Caco-2 (cell line): ENCODE measurements at places on chromosomes 16 and 17. TPM values are rescaled to one million over a fixed set of nuclear protein-coding genes. Genes with fewer than 3 reads are reported as not detected.
A peak's percentile ranks its signal among the peaks of the same experiment; 100 is the strongest.

DNA sequence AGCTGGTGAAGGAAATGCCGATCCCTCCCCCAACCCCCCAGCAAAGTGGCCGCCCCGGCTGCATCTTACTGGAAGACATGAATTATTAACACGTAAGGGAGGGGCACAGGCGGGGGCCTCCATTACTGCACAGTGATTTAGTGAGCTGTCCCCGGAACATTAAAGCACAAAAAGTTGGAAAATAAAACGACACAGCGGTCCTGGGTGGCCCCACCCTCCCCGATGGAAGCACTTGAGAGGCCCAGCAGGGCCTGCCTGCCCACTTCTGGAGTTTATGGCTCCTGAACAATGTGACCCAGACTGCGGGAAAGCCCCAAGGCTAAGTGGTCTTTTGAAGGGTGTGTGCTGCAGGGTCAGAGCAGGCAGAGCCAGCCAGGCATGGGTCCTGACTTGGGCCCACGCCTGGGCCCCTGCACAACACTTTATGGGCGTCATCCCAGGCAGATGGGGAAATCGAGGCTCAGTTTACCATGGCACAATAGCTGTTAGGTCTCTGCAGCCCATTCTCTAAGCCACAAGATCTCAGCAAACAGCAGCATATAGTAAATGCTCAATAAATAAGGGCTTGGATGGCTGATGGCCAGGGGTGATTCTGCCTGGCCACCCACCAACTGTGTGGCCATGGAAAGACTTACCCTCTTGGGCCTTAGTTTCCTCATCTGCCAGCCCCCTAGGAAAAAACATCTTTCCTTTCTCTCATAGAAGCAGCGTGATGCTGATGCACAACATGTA is 22.8 kb downstream of the CCDC102A start:
- peaks cover 26% of the 10 kb centered on the region for H3K4me1 ChIP-seq
- DNase-seq: peak; percentile 81
- peak overlapping the region; percentile 23 for H3K27ac ChIP-seq
- no peaks in the 10 kb centered on the region for H3K27me3 ChIP-seq

DNA sequence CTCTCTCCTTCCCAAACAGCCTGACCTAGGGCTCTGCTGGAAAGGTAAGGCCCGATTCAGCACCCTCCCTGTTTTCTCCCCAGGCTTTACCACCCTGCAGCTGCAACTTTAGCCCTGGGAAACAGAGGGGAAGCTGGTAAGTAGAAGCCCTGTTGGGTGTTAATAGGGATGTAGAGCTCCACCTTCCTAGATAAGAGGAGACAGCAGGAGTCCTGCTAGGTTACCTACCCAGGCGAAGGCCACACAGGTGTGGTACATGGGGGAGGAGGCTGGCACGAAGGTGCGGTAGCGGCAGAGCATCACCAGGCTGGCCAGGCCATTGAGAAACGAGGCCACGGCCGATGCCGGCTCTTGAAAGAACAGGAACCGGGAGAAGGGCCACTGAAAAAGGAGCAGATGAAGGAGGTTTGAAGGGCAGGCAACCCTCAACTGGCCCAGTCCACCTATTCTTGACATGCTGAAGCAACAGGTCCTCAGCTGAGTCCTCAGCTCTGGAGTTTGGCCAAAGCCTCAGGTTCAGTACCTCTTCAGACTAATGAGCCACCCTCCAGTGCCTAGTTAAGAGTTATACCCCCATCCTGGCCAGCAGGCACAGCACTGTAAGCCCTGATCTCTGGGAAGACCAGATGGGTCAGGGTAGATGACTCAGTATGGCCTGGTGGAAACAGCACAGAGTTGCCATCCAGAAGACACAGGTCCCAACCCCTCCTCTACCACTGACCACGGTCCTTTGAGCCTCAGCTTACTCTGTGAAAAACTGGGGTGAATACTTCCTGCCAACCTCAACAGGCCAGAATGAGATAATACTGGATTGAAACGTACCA is 3.3 kb downstream of the PGAP3 start:
- H3K27ac ChIP-seq: no peak overlapping the region
- H3K4me1 ChIP-seq: peaks cover 20% of the 10 kb centered on the region
- H3K36me3 ChIP-seq: no peaks in the 10 kb centered on the region
- no peaks in the 10 kb centered on the region for H3K27me3 ChIP-seq
- no peak overlapping the region for H3K4me3 ChIP-seq

GRCh38 chr16:68599586-68599985 is 45.5 kb upstream of the CDH3 start:
- H3K27ac ChIP-seq: no peak overlapping the region
- no peaks in the 10 kb centered on the region for H3K27me3 ChIP-seq
- no peak overlapping the region for H3K4me3 ChIP-seq
- no peak for DNase-seq
- no peaks in the 10 kb centered on the region for H3K4me1 ChIP-seq
- no peaks in the 10 kb centered on the region for H3K36me3 ChIP-seq

- H3K27ac ChIP-seq: peak overlapping the region; percentile 74
- H3K36me3 ChIP-seq: peaks cover 10% of the 10 kb centered on the region
- H3K4me3 ChIP-seq: no peak overlapping the region
- H3K27me3 ChIP-seq: no peaks in the 10 kb centered on the region
These were observed 54.4 kb upstream of the ICAM2 start for GRCh38 chr17:64074704-64075426.

DNA sequence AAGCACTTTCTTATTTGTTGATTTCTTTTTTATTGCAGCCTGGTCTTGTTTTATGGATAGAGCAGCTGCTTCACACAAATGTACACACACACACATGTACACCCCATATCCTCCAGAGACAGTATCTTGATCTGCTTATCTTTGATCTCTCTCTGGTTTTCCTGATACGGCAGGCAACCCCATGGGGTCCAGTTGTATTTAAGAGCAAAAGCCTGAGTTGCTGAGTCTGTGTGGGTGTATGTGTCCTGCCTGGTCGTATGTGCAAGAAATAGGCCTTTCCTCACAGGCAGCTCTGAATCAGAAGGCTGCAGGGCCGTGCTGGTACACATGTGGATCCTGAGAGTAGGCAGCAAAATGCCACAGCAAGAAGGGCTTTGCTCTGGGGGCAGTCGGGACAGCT is 14.6 kb upstream of the LGALS9 start:
- peaks cover 5% of the 10 kb centered on the region for H3K36me3 ChIP-seq
- H3K27me3 ChIP-seq: no peaks in the 10 kb centered on the region
- no peak overlapping the region for H3K4me3 ChIP-seq
- no peaks in the 10 kb centered on the region for H3K4me1 ChIP-seq

DNA sequence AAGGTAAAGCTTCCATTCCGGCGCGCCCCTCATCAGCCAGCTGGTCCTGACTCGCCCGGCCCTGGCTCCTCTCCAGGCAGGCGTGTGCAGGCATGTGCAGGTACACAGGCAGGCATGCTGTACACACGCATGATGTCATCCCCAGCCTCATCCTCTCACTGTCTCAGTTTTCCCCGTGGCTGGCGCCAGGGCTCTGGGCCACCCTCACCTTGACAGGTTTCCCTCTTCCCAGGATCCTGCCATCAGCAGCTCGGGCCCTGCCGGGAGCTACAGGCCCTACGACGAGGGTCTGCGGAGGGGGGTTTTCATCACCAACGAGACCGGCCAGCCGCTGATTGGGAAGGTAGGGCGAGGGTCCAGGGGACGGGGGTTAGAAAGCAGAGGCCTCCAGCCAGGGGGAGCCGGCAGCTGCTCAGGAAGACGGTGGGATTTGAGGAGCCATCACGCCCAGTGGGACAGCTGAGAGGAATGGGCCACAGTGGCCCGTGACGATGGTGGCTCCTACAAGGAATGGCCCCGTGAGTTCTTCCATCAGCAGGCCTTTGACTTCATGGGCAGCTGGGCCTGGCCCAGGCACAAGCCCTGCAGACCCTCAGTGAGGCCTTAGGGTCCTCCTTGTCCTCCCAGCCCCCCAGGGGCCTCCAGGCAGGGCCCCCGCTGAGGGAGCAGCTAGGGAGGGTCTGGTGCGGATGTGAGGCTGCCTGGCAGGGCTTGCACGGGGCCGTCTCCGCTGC is 8.5 kb downstream of the GAA start:
- H3K27me3 ChIP-seq: no peaks in the 10 kb centered on the region
- DNase-seq: no peak
- no peaks in the 10 kb centered on the region for H3K36me3 ChIP-seq
- no peaks in the 10 kb centered on the region for H3K4me1 ChIP-seq
- H3K4me3 ChIP-seq: no peak overlapping the region

GRCh38 chr16:85428899-85429775 is 184.0 kb upstream of the GSE1 start:
- DNase-seq: peak; percentile 33
- 0 out of 2 replicates have a peak, but pooled peaks cover under 1% of the 10 kb centered on the region for H3K4me1 ChIP-seq
- no peaks in the 10 kb centered on the region for H3K27me3 ChIP-seq
- H3K4me3 ChIP-seq: no peak overlapping the region
- H3K27ac ChIP-seq: peak overlapping the region; percentile 5

- H3K27ac ChIP-seq: no peak overlapping the region
- DNase-seq: peak; percentile 45
- no peaks in the 10 kb centered on the region for H3K36me3 ChIP-seq
- H3K4me3 ChIP-seq: no peak overlapping the region
- H3K4me1 ChIP-seq: no peaks in the 10 kb centered on the region
These were observed 5.7 kb upstream of the MILR1 start for GRCh38 chr17:64443086-64443760.

DNA sequence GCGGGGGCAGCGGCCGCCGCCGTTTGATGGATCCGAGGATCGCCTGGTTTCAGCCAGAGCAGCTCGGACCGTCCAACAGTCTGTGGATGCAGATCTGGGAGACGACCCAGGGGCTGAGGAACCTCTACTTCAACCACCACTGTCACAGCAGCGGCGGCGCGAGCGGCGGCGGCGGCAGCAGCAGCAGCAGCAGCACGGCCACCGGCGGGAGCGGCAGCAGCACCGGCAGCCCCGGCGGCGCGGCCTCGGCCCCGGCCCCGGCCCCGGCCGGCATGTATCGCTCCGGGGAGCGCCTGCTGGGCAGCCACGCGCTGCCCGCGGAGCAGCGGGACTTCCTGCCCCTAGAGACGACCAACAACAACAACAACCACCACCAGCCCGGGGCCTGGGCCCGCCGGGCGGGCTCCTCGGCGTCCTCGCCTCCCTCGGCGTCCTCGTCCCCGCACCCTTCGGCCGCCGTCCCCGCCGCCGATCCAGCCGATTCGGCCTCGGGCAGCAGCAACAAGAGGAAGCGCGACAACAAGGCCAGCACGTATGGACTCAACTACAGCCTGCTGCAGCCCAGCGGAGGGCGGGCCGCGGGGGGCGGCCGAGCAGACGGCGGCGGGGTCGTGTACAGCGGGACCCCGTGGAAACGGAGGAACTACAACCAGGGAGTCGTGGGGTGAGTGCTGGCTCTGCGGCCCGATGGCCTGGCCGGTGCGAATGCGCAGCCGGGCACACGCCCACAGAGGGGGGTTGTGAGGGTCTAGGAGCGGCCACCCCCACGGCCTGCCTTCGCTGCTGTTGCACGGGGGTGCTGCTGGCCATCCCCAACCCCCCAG is 702 bp downstream of the TENT4B start:
- H3K4me3 ChIP-seq: peak overlapping the region; percentile 96
- H3K27me3 ChIP-seq: no peaks in the 10 kb centered on the region
- peak overlapping the region; percentile 70 for H3K27ac ChIP-seq
- peak; percentile 46 for DNase-seq
- H3K4me1 ChIP-seq: peaks cover 16% of the 10 kb centered on the region

The CHP2 gene
- not detected in 2 replicates for total RNA-seq

The RTN4RL1 gene
- total RNA-seq: 0.54 and 0.60 TPM in 2 replicates

The HASPIN gene
- 9.1 and 9.5 TPM in 2 replicates for total RNA-seq

The CD300H gene
- total RNA-seq: not detected in 2 replicates

The ACSM2A gene
- not detected in 2 replicates for total RNA-seq

The MYH1 gene
- not detected in 2 replicates for total RNA-seq

The FKBP10 gene
- 112 and 132 TPM in 2 replicates for total RNA-seq
